ENCODE measurements at places on chromosomes 1 and 21. TPM values are rescaled to one million over a fixed set of nuclear protein-coding genes. Genes with fewer than 3 reads are reported as not detected.

- H3K4me1 ChIP-seq, result no peaks in the 10 kb centered on the region
- H3K4me3 ChIP-seq, result no peak overlapping the region
- peaks cover 25% of the 10 kb centered on the region for H3K27me3 ChIP-seq
- peaks cover 4% of the 10 kb centered on the region for H3K36me3 ChIP-seq
Observed at GRCh38 chr21:32083197-32083596, 195.7 kb downstream of the MIS18A start.

DNA sequence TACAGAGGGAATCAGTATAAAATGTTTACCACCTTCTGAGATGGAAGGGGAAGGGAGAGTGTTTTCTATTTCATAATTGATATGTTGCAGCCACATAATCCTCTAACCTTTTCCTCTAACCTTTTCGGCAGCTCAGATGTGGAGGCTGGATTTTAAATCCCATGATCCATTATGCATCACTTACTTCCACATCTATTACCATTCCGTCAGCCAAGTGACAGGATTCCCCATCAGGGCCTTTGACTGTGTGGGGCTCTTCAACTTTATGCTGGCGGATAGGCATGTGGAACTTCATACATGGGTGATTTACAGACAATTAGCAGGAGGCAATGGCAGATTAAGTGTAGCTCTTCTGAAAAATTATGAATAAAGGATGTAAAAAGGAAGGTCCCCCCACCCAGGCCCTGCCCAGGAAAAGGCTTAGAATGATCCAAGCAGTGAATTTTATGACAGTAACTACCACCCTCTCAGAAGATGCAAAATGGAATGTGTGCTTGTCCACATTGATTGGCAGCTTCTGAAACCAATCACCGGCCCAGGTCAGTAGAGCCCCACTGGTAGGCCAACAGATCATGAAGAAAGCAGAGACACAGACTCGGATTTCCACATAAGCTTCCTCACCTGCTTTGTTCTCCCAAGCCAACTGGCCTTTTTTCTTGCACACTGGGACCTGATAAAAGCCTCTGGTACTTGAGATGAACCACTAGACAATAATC lies 147.0 kb downstream of the ST6GALNAC5 start:
- no peaks in the 10 kb centered on the region for H3K36me3 ChIP-seq
- peaks cover 2% of the 10 kb centered on the region for H3K4me1 ChIP-seq
- H3K27me3 ChIP-seq, result peaks cover 34% of the 10 kb centered on the region

DNA sequence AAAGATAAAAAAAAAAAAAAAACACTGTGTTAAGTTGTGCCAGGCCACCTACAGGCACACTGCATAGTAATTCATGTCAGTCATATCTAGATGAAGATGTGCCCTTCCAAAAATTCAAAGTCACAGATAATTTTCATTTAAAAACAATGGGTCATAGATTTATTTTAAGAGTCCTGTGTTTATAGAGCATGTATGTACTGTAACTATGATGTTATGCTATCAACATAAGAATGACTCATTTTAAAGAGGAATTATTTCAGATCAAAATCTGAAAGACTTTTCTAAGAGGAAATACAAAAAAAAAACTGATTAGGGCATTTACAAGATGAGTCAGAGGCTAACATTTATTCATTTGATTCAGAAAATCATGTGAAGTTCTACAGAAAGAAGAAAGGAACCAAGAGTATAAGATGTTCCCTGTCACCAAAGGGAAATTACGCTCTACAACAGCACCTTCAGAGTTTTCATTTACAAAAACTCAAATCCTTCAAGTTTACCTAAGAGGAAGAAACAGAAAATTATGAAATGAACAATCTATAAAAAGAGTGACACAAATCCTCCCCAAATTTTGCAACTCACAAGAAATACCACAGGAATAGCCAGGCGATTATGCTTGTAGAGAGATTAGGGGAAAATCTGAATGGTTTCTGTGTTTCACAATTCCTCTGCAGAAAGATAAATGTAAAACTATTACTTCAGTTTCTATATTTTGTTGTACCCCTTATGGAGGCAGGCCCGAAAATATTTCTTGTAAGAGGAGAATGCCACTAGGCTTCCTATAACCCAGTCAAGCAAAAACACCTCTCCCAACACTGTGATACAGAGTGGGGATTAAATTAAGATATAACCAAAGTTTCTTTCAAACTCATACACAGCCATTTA lies 13.8 kb downstream of the TP53BP2 start:
- no peak for DNase-seq
- no peak overlapping the region for H3K27ac ChIP-seq
- H3K4me1 ChIP-seq, result peaks cover 21% of the 10 kb centered on the region
- H3K4me3 ChIP-seq, result peak overlapping the region; percentile 67
- H3K36me3 ChIP-seq, result peaks cover 3% of the 10 kb centered on the region

DNA sequence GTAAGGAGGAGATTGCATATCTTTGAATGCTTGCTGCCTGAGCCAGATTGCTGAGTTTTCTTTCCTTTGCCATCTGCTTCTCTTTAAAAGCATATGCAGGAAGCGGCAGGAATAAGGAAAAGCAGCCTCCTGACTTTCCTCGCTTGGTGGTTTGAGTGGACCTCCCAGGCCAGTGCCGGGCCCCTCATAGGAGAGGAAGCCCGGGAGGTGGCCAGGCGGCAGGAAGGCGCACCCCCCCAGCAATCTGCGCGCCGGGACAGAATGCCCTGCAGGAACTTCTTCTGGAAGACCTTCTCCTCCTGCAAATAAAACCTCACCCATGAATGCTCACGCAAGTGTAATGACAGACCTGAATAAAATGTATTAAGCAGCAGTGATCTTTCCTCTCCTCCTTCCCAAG lies 1.5 kb downstream of the CORT start:
- no peaks in the 10 kb centered on the region for H3K4me1 ChIP-seq
- H3K4me3 ChIP-seq, result no peak overlapping the region
- no peaks in the 10 kb centered on the region for H3K36me3 ChIP-seq
- DNase-seq, result no peak
- H3K27me3 ChIP-seq, result peaks cover 16% of the 10 kb centered on the region
- H3K27ac ChIP-seq, result no peak overlapping the region

DNA sequence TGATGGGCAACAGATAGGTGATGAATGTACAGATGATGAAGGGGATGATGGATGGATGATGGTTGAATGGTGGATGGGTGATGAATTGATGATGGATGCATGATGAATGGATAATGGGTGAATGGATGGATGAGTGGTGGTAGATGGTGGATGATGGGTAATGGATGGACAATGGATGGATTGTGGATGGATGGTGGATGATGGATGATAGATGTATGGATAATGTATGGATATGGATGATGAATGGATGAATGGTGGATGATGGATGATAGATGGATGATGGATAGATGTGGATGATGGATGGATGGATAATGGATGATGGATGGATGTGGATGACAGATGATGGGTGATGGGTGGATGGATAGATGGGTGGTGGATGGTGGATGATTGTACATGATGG lies 35.7 kb downstream of the WNT3A start:
- H3K4me1 ChIP-seq, result no peaks in the 10 kb centered on the region
- no peaks in the 10 kb centered on the region for H3K27me3 ChIP-seq
- no peak overlapping the region for H3K27ac ChIP-seq
- H3K4me3 ChIP-seq, result no peak overlapping the region

GRCh38 chr1:94773931-94774422 lies 46.2 kb upstream of the SLC44A3 start:
- H3K27ac ChIP-seq, result no peak overlapping the region
- H3K27me3 ChIP-seq, result peaks cover 9% of the 10 kb centered on the region
- H3K36me3 ChIP-seq, result no peaks in the 10 kb centered on the region
- no peak for DNase-seq
- no peak overlapping the region for H3K4me3 ChIP-seq

DNA sequence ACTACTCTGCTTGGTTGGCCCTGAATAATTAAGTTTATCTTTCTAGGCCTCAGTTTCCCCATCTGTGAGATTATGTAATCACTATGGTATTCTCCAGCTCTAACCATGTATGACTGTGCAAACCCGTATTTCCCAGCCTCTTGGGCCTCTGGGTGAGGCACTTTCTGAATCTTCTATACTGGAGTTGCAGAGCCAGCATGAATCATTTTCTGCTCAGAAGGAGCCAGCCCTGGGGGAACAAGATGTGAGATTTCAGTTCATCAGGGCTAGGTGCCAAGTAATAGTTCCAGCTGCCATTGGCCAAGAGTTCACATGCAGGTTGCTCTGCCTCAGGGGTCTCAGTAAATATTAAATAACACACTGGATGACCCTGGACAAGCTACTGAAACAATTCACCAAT lies 47.7 kb upstream of the USP24 start:
- H3K27me3 ChIP-seq, result peaks cover 11% of the 10 kb centered on the region
- no peak overlapping the region for H3K27ac ChIP-seq
- peaks cover 14% of the 10 kb centered on the region for H3K4me1 ChIP-seq
- H3K4me3 ChIP-seq, result no peak overlapping the region
- no peaks in the 10 kb centered on the region for H3K36me3 ChIP-seq

PTPRC gene
- total RNA-seq, result 697 TPM

- no peak for DNase-seq
- no peaks in the 10 kb centered on the region for H3K27me3 ChIP-seq
- peak overlapping the region; percentile 94 for H3K27ac ChIP-seq
- peaks cover 66% of the 10 kb centered on the region for H3K4me1 ChIP-seq
- peak overlapping the region; percentile 59 for H3K4me3 ChIP-seq
- no peaks in the 10 kb centered on the region for H3K36me3 ChIP-seq
Observed at GRCh38 chr1:41803656-41804055, 115.1 kb downstream of the HIVEP3 start.

NCAM2 gene
- not detected for total RNA-seq

GRCh38 chr1:245440922-245441321 lies 286.1 kb downstream of the KIF26B start:
- peaks cover 12% of the 10 kb centered on the region for H3K27me3 ChIP-seq
- no peaks in the 10 kb centered on the region for H3K4me1 ChIP-seq
- H3K36me3 ChIP-seq, result no peaks in the 10 kb centered on the region
- no peak for DNase-seq
- no peak overlapping the region for H3K4me3 ChIP-seq

GRCh38 chr1:184162281-184162680 lies 110.8 kb downstream of the TSEN15 start:
- H3K27ac ChIP-seq, result no peak overlapping the region
- H3K4me3 ChIP-seq, result no peak overlapping the region
- no peaks in the 10 kb centered on the region for H3K27me3 ChIP-seq
- no peak for DNase-seq
- no peaks in the 10 kb centered on the region for H3K4me1 ChIP-seq
- no peaks in the 10 kb centered on the region for H3K36me3 ChIP-seq

GRCh38 chr1:107899655-107900054 lies 65.3 kb downstream of the VAV3 start:
- no peaks in the 10 kb centered on the region for H3K27me3 ChIP-seq
- peak overlapping the region; percentile 3 for H3K27ac ChIP-seq
- peaks cover 18% of the 10 kb centered on the region for H3K4me1 ChIP-seq
- no peak overlapping the region for H3K4me3 ChIP-seq

A3GALT2 gene
- total RNA-seq, result not detected

- no peak overlapping the region for H3K27ac ChIP-seq
- no peak overlapping the region for H3K4me3 ChIP-seq
- peaks cover 2% of the 10 kb centered on the region for H3K4me1 ChIP-seq
- DNase-seq, result no peak
- H3K27me3 ChIP-seq, result peaks cover 11% of the 10 kb centered on the region
- H3K36me3 ChIP-seq, result no peaks in the 10 kb centered on the region
Observed at GRCh38 chr1:99233446-99233845, 30.8 kb upstream of the PLPPR4 start.

OR2G2 gene
- total RNA-seq, result not detected

GRCh38 chr1:20530901-20531300 lies 21.5 kb upstream of the FAM43B start:
- peaks cover 14% of the 10 kb centered on the region for H3K36me3 ChIP-seq
- H3K4me1 ChIP-seq, result peaks cover 8% of the 10 kb centered on the region
- H3K27me3 ChIP-seq, result peaks cover 91% of the 10 kb centered on the region
- no peak overlapping the region for H3K4me3 ChIP-seq
- no peak for DNase-seq
- H3K27ac ChIP-seq, result no peak overlapping the region

SPATA6 gene
- total RNA-seq, result 3.0 TPM

WNT9A gene
- 0.10 TPM for total RNA-seq

GRCh38 chr1:30877205-30877912 lies 31.2 kb downstream of the SDC3 start:
- peaks cover 6% of the 10 kb centered on the region for H3K4me1 ChIP-seq
- peaks cover 72% of the 10 kb centered on the region for H3K27me3 ChIP-seq
- no peak overlapping the region for H3K27ac ChIP-seq
- H3K4me3 ChIP-seq, result no peak overlapping the region

OPTC gene
- not detected for total RNA-seq

AVPR1B gene
- not detected for total RNA-seq

DNA sequence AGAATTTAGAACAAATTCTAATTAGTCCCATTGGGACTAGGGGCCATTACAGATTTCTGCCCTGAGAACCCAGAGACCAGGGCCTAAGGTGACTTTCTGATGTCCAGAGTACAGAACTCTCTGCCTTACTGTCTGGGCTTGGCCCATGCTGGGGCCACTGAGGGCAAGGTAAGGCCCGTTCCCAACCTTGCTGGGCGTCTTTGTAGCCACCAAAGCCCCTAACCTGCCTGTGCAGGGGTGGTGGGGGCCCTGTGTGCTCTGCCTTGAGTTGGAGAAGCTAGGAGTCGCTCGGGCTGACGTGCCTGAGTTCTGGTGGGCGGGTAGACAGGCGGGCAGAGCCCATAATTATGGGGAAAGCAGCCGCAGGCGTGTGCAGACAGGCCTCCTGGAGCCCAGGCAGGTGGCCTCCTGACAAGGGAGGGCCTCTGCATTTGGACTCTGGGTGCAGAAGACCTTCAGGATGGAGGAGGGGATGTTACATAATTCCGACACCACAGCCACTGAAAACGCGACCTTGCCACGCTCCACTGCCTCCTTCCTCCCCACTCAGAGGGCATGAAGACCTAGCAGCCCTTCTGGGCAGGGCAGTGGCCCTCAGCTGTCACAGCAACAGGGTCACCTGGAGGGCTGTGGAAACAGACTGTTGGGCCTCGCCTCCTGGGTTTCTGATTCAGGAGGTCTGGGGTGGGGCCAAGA lies 239.9 kb upstream of the TMEM51 start:
- no peak overlapping the region for H3K27ac ChIP-seq
- H3K36me3 ChIP-seq, result no peaks in the 10 kb centered on the region
- no peak for DNase-seq
- no peaks in the 10 kb centered on the region for H3K4me1 ChIP-seq
- H3K4me3 ChIP-seq, result no peak overlapping the region

- no peak overlapping the region for H3K27ac ChIP-seq
- H3K4me1 ChIP-seq, result no peaks in the 10 kb centered on the region
- H3K27me3 ChIP-seq, result peaks cover 13% of the 10 kb centered on the region
- no peak overlapping the region for H3K4me3 ChIP-seq
- no peak for DNase-seq
Observed at GRCh38 chr1:237553078-237553477, 337.6 kb downstream of the ZP4 start.

DDAH1 gene
- not detected for total RNA-seq

THEMIS2 gene
- 33.6 TPM for total RNA-seq

ICOSLG gene
- total RNA-seq, result 19.1 TPM

NOS1AP gene
- total RNA-seq, result not detected

PRAMEF6 gene
- not detected for total RNA-seq

Measured in T-helper 17 cell (primary cell).